ENCODE measurements at places on chromosomes 2 and 18. TPM values are rescaled to one million over a fixed set of nuclear protein-coding genes. Genes with fewer than 3 reads are reported as not detected.

CDH20 gene
- polyA plus RNA-seq: 1.1 TPM

YIPF4 gene
- polyA plus RNA-seq: 17.2 TPM

ANAPC1 gene
- polyA plus RNA-seq: 12.4 TPM

RAB31 gene
- polyA plus RNA-seq: 77.2 TPM

BMP10 gene
- polyA plus RNA-seq: not detected

FRZB gene
- 6.3 TPM for polyA plus RNA-seq

POTEI gene
- polyA plus RNA-seq: not detected

KIF5C gene
- polyA plus RNA-seq: 2.8 TPM

KCNG2 gene
- polyA plus RNA-seq: 0.46 TPM

TMEFF2 gene
- 3.5 TPM for polyA plus RNA-seq

UGT1A8 gene
- polyA plus RNA-seq: 0.56 TPM

KLHL30 gene
- 0.95 TPM for polyA plus RNA-seq

ALKAL2 gene
- polyA plus RNA-seq: 14.5 TPM

BCL11A gene
- 2.4 TPM for polyA plus RNA-seq

ZNF638 gene
- 69.3 TPM for polyA plus RNA-seq

GFPT1 gene
- 8.7 TPM for polyA plus RNA-seq

NYAP2 gene
- polyA plus RNA-seq: 0.01 TPM

SERPINB12 gene
- polyA plus RNA-seq: not detected

ONECUT2 gene
- polyA plus RNA-seq: under 0.01 TPM

PAIP2B gene
- polyA plus RNA-seq: 4.2 TPM

Measured in urinary bladder (tissue), 4 donors.